ENCODE measurements at places on chromosomes 1 and 21.

GRCh38 chr1:61253059-61253735 lies 170.8 kb downstream of the NFIA start:
- DNase-seq: no peak

GRCh38 chr1:77762072-77762476 lies 2.4 kb upstream of the USP33 start:
- no peak for DNase-seq

- DNase-seq: no peak
Observed at GRCh38 chr1:29453502-29454240, 217.3 kb downstream of the PTPRU start.

DNA sequence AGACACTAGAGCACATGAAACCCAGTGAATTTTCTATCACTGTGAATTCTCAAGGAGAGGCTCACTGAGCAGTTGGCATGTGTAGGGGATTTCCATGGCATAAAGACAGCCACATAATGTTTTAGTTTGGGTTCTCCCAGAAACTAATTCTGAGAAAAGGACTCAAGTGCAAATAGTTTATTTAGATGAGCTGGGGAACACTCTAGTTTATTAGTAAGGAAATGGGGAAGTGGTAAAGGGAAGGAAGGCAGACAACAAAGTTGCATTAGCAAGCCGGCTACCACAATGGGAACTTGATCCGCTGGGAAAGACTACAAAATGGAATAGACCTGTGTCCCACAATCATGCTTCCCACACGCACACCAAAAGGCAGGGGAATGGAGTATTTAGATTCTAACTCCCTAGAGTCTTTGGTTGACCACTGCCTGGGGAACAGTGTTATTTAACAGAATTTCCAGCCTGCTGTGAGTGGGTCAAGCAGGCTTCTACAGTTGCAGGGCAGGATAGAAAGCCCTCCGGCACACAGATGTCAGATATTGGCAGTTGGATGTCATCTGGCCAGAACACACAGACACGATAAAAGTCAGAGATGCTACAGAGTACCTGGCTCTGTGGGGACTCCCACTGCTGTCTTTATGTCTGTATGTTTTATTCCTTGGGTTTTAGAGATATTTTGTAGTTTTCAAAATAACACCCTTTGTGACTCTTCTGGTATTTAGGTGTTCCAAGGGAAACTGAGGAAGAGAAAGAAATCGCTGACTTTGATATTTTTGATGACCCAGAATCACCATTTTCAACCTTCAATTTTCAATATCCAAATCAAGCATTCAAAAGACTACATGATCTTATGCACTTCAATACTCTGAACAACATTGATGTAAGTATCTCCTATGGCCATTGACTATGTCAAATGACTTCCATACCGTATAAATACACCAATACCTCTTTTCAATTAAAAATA lies 150.1 kb downstream of the PLA2G4A start:
- DNase-seq: no peak

- no peak for DNase-seq
Observed at GRCh38 chr21:31781737-31782136, 49.8 kb upstream of the SCAF4 start.
